ENCODE measurements at places on chromosomes 11 and 22.

- no peak for DNase-seq
Observed at GRCh38 chr22:31295831-31296657, 3.8 kb upstream of the PIK3IP1 start.

DNA sequence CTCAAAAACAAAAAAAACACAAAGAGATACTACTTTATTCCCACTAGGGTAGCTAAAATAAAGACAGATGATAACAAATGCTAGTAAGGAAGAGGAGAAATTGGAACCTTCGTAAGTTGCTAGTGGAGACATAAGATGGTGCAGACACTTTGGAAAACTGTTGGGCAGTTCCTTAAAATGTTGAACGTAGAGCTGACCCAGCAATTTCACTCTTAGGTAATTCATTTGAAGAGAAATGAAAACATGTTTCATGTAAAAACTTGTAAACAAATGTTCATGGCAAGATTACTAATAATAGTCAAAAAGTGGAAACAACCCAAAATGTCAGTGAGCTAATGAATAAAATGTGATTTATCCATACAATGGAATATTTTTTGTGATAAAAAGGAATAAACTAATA, 29.2 kb upstream of the ACAT1 start:
- no peak for DNase-seq

- DNase-seq = no peak
Observed at GRCh38 chr11:35237860-35238715, 99.1 kb downstream of the CD44 start.

DNA sequence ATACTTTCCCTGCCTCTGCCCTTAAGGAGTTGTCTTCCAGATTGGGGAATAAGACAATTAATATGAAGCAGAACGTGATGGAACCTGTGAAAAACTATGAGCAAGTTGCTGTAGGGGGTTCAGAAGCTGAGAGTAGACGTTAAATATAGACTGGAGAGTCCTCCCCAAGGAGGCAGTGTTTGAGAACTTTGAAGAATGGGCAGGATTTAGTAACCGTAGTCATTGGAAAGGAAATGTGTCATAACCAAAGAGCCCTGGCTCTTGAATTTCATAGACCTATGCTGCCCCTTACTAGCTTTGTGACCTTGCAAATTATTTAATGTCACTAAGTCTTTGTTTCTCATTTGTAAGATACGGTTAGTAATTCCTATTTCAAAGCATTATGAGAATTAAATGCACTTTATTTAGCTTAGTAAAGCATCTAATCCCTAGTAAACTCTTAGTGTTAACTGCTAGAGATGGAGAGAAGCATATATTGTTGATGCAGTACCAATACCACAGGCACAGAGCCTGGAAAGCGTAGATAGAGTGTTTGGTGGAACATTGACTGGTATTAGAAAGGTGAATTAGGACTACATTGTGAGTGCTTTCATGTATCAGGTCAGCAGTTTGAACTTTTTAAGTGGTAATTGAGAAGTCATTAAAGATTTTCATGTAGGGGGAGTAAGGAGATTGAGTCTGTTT, 54.1 kb downstream of the MCAM start:
- no peak for DNase-seq

- no peak for DNase-seq
Observed at GRCh38 chr22:45975164-45976161, 1.5 kb downstream of the WNT7B start.

DNA sequence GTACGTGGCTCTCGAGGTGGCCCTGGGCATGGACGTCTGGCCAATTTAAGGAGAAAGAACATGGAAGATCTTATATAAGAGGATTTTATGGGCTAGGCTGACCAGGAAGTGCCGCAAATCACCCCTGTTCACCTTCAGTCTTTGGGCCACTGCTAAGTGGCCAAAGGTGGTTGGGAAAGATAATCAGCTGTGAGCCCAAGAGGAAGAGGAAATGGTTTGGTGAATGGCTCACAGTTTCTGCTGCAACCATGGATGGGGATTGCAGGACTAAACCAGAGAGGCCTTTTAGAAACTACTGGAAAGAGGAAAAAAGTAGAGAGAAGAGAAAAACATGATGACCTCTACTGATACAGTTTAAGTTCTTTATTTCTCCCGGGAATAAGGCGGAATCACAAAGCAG, 96.0 kb upstream of the ARHGAP20 start:
- no peak for DNase-seq

- DNase-seq = no peak
Observed at GRCh38 chr11:128779036-128779435, 85.2 kb downstream of the FLI1 start.

- DNase-seq = no peak
Observed at GRCh38 chr22:50674130-50674500, 1.5 kb downstream of the SHANK3 start.

DNA sequence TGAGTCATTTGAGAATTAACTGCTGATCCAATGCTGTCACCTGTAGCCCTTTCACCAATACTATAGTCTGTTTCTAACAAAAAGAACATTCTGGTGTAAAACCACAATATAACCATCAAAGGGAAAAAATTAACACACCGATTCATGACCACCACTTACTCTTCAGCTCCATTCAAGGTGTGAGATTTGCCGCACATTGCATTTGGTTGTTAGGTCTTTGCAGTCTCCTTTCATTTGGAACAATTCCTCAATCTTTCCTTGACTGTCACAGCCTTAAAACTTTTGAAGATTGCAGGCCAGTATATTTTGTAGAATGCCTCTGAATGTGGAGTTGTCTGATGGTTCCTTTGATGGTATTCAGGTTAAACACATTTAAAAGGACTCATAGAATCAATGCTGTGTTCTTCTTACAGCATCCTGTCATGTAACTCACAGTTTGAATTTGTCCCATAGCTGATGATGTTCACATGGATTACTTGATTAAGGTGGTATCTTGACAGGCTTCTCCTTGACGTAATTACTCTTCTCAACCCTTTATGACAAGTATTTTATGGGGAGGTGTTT, 63.6 kb downstream of the TNRC6B start:
- no peak for DNase-seq

DNA sequence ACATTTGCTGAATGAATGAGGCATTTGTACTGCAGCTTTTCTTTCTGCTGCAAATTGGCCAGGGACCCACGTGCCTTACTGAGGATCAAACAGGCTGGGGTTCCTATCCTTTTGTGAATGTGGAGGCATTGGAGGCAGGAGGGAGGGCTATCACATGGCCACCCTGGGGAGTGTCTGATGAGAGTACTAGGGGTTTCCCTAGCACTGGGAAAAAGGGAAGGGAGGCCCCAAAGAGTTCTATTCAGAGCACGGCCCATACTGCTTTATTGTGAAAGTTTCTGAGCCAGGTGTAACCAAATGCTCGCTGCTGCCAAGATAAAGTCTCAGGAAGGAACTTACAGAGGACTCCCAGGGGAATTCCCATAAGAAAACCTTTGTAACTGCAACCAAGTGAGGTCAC, 78.4 kb upstream of the ANO1 start:
- no peak for DNase-seq

- DNase-seq = no peak
Observed at GRCh38 chr11:81237139-81237538, 1496.5 kb downstream of the FAM181B start.

GRCh38 chr11:4118107-4118506, 23.5 kb downstream of the RRM1 start:
- no peak for DNase-seq

DNA sequence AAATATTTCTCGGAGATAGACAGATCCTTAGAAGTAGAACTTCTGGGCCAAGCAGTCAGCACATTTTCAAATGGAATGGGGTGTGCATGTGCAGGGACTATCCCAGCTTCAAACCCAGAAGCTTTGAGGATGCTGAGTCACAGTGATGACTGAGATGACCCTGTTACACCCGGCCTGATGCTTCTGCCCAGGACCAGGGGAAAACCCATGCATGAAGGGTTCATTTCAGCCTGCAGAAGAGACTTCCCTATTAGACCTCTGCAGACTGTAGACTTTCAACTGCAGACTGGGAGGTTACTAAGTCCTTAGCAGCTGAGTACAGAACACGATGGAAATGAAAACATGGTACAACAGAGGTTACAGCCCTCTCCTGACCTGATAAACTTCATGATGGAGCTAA, 3.6 kb upstream of the OR2AT4 start:
- DNase-seq = no peak
